ENCODE measurements at places on chromosomes 13 and 19. TPM values are rescaled to one million over a fixed set of nuclear protein-coding genes. Genes with fewer than 3 reads are reported as not detected.

DHDH gene
- total RNA-seq, result 0.57 TPM

PODNL1 gene
- 0.23 TPM for total RNA-seq

AP1M2 gene
- total RNA-seq, result 5.8 TPM

C19orf85 gene
- total RNA-seq, result 0.10 TPM

FBXL12 gene
- total RNA-seq, result 24.3 TPM

LIG4 gene
- 10.2 TPM for total RNA-seq

ATXN8OS gene
- not detected for total RNA-seq

B3GNT3 gene
- not detected for total RNA-seq

KIR3DL2 gene
- total RNA-seq, result not detected

FCER2 gene
- total RNA-seq, result not detected

BRME1 gene
- total RNA-seq, result 2.0 TPM

POU2F2 gene
- total RNA-seq, result 5.4 TPM

SH2D3A gene
- 0.43 TPM for total RNA-seq

TNFSF9 gene
- total RNA-seq, result 45.9 TPM

C19orf67 gene
- total RNA-seq, result not detected

MRPL54 gene
- total RNA-seq, result 50.0 TPM

HRC gene
- not detected for total RNA-seq

SIGLECL1 gene
- not detected for total RNA-seq

CDX2 gene
- not detected for total RNA-seq

PSG1 gene
- 0.27 TPM for total RNA-seq
